Activated CD4-positive, alpha-beta T cell treated with anti-CD3 and anti-CD28 coated beads, Interleukin-2, amount 10 ng/mL, durations not matched to agents 24 days and 14 days (primary cell): ENCODE measurements at places on chromosomes 1 and 21. TPM values are rescaled to one million over a fixed set of nuclear protein-coding genes. Genes with fewer than 3 reads are reported as not detected.
A peak's percentile ranks its signal among the peaks of the same experiment; 100 is the strongest.

Gene OLIG2
- total RNA-seq, result not detected in 2 replicates

Gene TTC4
- total RNA-seq, result 41.6 and 45.3 TPM in 2 replicates

Gene OLFML2B
- total RNA-seq, result not detected in 2 replicates

Gene TMEM54
- 0.89 and 1.4 TPM in 2 replicates for total RNA-seq

Gene YOD1
- 7.8 and 8.0 TPM in 2 replicates for total RNA-seq

GRCh38 chr1:16922885-16923431, 1.2 kb downstream of the CROCC start:
- DNase-seq, result no peak

- DNase-seq, result no peak
These were observed 491.6 kb upstream of the C1orf87 start for GRCh38 chr1:60564916-60565750.

DNA sequence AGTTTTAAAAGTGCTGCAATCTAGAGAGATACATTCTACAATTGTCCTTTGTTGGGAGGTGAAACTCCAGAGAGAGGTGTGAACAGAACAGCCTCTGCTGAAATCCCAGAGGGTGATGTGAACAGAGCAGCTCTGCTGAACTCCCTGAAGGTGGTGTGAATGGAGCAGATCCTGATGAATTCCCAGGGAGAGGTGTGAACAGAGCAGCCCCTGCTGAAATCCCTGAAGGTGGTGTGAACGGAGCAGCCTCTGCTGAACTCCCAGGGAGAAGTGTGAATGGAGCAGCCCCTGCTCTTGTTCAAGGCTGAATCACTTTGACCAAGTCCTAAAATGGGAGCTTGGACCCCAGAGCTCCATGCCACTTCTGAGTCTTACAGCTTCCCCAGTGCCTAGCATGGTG, 94.7 kb downstream of the LACTBL1 start:
- no peak for DNase-seq

DNA sequence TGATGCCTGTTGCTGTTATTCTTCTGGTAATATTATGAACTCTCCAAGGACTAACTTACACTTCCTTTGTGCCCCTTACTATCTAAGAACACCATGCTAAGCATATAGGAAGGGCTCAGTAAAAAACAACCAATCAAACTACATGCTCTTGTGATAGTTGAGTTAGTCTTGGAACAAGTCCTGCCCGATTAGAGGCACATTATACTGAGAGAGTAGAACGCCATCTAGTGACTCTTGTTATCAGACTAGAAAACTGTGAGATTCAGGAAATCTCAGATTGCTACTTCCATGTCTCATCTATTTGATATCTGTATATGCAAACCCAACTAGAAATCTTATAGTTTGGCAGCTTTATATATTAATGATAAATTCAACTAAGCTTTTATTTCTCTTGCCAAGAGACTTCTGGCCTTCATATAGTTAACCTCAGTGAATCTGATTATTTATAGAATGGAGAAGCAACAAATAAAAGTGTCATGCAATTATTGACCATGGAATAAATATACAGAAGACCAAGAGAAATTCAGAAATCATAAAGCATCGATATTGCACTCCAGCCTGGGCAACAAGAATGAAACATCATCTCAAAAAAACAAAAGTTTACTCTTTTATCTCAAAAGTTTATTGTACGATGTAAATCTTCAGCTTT, 7.8 kb upstream of the SRRM1 start:
- peak; percentile 69 for DNase-seq

GRCh38 chr1:176122282-176122681, 84.8 kb downstream of the COP1 start:
- DNase-seq, result no peak

DNA sequence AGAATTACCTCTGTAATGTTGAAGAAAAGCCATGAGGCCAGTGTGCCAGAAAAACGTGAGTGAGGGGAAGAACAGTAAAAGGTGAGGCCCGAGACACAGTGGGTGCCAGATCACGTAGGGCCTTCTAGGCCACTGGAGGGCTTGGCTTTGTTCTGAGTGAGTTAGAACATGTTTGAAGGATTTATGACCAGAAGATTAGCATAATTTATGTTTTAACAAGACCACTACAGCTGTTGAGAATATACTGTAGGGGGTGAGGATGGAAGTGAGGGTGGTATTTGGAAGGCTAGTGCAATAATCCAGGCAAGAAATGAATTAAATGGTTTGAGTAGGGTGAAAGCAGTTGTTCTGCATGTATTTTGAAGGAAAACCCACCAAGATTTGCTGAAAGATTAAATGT, 56.3 kb downstream of the LRRC8C start:
- no peak for DNase-seq

GRCh38 chr21:33015756-33016155, 10.0 kb upstream of the OLIG2 start:
- no peak for DNase-seq

GRCh38 chr1:83698644-83699043, 300.3 kb downstream of the TTLL7 start:
- DNase-seq, result no peak

DNA sequence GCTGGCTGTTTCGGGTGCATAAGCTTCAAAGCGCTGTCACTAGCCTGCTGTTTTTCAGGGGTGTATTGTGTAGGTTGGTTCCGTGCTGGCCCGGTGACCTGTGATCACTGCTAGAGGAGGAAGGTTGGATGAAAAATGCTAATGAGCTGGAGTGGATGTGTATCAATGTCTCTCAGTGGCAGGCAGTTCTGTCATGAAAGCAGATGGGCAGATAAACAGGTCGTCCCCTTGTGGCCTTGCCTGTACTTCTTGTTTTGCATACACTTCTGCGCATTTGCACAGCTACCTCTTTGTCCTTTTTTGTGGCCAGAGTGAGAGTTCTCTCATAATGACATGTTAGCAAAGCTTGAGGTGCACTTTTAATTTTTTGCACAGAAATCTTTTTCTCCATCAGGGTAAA, 2.9 kb downstream of the SELENON start:
- no peak for DNase-seq

DNA sequence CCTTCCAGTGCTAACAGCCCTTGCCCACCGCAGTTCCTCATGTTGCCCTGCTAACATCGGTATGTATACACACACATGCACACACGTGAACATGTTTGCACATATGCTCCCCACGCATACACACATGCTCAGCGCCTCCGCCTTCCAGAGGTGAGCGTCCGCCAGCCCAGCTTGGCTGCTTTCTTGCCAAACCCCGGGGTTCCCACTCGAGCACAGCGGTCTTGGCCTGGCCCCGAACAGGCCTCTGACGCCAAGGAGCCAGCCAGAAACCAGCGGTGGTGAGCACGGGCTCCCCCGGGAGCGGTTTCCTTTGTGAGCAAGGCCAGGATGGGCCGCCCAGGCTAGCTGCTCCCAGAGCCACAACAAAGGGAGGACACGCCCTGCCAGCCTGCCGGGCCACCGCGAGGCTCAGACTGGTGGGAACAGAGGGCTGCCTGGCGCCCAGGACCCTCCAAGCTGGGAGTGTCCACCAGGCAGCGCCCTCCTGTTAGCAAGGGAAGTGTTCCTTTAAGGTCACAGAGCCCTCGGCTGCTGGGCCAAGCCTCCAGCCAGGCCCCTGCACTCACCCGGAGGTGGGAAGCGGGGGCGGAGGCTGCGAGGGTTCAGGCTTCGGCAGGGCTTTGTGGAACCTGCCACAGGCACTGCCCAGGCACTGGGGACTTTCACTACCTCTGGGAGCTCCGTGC, 65.4 kb downstream of the ALPL start:
- DNase-seq, result no peak
